RPMI8226 (cell line): ENCODE measurements at places on chromosomes 7 and 10.

DNA sequence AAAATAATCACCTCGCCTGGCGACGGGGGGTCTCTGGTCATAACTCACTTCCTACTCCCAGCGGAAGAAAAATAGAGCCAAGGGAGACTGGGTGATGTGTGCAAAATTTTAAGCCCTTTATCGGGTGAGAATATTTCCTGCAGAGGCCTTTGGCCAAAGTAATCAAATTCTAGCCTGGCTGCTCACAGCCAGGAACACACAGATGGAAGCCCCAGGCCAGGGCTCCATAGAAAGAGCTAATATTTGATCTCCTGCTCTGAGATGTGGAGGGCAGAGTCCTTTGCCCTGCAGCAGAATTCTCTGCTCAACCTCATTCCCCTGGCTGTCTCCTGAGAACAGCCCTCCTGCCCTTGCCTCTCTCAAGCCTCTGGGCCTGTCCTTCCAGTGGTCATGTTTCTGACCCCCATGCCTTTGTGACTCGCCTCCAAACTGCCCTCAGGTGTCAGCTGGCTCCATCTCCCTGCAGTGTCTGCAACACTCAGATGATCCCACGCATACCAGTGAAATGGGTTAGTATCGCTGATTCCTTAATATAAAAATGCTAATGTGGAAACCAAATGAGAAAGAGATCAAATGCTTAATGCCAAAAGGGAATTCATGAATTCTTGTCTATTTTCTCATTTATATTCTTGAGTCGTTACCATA lies 34.5 kb downstream of the FRMD4A start:
- no peak for DNase-seq

GRCh38 chr10:31583293-31583692 lies 264.3 kb downstream of the ZEB1 start:
- DNase-seq: no peak

DNA sequence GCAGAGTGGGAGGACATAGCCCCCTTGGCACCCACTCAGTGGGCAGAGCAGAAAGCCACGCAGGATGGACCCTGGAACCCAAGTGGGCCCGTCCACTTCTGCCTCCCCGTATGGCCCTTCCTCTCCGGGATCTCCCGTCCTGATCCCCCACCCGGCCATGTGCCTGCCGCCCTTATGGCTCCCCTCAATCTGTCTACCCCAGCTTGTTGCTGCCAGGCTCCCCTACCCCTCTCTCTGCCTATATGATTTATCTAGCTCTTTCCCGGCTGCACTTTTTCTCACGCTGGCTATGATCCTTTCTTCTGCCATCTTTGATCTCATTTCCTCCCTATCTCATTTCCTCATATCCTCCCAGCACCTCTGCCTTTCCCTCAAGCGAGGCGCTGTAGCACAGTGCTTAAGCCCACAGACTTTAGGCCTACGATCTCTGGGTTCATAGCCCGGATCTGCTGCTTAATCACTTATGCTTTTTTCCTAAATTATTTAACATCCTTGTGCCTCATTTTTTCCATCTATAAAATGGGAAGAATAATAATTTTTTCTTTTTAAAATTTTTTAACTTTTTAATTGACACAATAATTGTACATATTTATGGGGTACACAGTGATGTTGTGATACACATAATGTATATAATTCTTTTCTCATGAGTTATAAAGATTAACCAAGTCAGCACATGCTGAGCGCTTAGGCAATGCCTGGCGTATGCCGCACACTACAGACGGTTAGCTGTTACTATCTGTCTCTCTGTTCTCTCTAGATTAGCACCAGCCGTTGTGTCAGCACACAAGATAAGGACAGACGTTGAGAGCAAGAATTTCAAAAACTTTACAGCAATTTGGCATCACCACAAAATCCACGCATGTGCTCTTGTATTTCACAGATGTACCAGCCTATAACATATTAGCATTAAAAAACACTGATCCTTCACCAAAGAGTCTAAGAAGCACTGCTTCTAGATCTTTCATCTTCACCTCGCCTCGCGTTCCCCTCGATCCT lies 18.1 kb downstream of the KCNH2 start:
- DNase-seq: peak; percentile 33

- no peak for DNase-seq
Observed at GRCh38 chr10:24505759-24506158, 217.9 kb downstream of the ARHGAP21 start.

DNA sequence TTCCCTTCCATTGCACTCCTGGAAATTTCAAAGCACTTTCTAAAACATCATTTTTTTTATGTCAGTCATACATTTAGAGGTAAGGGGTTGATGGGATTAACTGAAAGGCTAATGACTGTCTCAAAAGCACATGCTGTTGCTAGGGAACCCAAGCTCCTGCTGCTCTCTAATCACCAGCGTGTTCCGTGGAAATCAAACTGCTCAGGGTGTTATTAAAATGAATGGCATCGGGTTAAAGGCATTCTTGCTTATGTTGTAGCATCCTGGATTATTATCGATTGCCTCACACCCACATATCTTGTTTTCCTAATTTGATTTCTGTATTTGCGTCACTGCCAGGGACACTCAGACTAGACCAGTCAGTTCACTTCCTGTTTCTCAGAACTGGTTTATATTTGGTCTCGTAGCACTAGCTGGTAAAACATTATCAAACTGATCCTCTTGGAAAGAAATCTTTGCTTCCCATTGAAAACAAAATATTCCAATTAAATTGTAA lies 216.5 kb upstream of the MKLN1 start:
- peak; percentile 40 for DNase-seq

DNA sequence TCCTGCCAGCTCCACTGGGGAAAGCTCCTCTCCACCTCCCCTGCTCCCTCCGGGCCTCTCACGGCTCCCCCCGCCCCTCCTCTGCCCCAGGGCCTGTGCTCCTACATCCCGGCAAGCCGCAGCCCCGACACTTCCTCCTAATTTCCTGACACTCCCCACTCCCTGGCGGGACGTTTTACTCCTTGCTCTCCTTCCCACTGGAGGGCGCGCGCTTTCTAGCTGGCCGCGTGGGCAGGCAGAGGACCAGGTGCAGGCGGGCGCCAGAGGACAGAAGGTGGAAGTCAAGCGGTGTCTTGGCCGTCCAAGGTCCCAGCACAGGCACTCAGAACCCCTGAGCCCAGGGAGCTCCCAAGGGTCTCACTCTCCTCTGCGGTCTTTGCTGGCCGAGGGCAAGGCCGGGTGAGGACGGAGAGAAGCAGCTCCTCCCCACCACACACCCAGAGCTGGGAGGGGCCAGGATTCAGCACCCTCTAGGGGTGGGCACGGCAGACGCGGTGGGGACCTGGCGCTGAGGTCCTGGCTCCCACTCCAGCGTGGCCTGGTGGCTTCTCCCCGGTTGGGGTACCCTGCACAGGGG lies 19.1 kb downstream of the ADAM8 start:
- peak; percentile 54 for DNase-seq

DNA sequence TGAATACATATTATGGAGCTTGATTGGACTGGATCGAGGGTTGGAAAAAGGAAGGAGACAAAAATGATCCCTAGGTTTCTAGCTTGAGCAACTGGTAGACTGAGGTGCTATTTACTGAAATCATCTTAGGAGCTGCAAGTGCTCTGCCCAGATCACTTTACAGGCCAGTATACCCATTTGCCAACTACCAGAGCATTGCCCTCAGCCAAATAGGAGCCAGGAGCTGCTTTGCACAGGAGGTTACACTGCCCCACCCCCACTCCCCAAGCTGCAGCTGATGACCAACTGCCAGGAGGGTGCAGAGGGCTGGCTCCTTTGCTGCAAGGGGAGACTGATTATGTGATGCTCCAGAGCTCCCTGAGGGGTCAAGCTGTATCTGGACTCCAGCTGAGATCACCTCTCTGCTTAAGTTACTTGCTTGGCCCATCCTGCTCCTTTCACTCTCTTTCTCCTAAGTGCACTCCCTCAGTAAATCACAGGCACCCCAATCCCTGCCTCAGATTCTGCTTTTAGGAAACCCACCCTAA lies 275.4 kb downstream of the ZEB1 start:
- no peak for DNase-seq

GRCh38 chr7:126442908-126443307 lies 809.8 kb downstream of the GRM8 start:
- no peak for DNase-seq

GRCh38 chr7:73429215-73429614 lies 4.4 kb upstream of the FZD9 start:
- DNase-seq: no peak

DNA sequence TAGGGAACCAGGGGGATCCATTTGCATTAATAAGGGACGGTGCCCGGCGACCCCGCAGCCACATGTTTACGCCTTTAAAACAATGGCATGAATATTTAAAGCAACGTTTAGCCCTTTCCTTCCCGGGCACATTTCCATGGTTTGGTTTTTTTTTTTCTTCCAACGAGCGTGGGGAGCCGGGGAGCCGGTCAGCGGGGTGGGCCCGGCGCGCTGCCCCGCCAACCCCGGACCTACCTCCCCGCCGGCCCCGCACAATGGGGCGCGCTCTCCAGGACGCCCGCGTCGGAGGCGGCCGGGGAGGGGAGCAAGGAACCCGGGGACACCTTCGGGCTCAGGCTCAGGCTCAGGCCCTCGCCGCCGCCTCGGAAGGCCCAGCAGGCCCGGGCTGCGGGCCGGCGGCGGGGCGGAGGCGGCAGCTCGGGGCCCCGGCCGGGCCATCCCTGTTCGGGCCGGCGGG lies 1.0 kb downstream of the SEPHS1 start:
- DNase-seq: peak; percentile 47
